ENCODE measurements at places on chromosomes 3 and 15. TPM values are rescaled to one million over a fixed set of nuclear protein-coding genes. Genes with fewer than 3 reads are reported as not detected.

- H3K27me3 ChIP-seq = no peaks in the 10 kb centered on the region
- H3K27ac ChIP-seq = no peak overlapping the region
- H3K4me1 ChIP-seq = no peaks in the 10 kb centered on the region
- no peaks in the 10 kb centered on the region for H3K36me3 ChIP-seq
- no peak for DNase-seq
Observed at GRCh38 chr15:87154761-87155160, 1075.1 kb downstream of the AGBL1 start.

DNA sequence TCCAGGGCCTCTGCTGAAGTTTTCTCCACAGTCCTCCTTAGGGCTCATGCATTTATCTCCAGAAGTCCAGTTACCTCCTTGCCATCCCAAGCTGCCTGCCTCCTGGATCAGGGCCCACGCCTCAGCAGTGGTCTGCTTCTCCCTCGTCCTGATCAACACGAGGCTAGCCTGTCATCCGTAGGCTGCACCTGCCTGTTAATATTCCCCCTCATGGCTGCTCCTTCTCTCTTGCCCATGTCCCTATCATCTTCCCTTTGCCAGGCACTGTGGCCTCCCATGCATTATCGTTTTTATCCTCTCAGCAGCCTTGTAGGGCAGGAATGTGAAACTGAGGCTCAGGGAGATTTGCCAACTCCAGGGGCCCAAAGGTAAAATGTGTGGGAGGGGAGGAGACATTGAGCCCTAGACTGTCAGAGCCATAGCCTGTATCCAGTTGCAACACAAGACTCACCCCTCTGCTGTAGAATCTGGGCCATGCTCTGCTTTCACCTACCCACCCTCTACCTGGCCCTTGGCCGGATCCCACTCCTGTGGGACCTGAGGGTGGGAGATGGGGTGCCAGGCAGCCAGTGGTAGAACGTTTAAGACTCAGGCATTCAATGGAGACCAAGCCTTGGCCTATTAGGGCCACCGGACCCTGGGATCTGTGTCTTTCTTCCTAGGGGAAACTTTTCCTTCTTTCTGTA, 4.6 kb downstream of the GRM2 start:
- no peak overlapping the region for H3K4me3 ChIP-seq
- peaks cover 11% of the 10 kb centered on the region for H3K27me3 ChIP-seq
- DNase-seq = no peak
- peaks cover 14% of the 10 kb centered on the region for H3K4me1 ChIP-seq
- no peak overlapping the region for H3K27ac ChIP-seq

DNA sequence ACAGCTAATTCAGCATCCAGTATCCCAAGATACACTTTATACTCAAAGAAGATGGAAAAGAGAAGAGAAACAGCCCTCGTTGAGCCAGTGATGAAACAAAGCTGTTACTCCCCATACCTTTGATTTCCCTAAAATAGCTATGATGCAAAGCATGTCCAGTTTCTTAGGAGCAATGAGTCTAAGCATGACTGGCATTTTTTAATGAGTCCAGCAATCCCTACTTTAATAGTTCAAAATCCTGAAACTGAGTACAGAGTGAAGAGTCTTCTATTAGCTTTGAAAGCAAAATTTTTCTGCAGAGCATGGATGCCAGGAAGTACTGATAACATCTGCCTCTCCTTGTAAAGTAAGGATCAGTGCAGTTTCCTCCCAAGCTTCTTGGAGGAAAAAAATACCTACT, 302.7 kb downstream of the IL5RA start:
- H3K4me1 ChIP-seq = no peaks in the 10 kb centered on the region
- no peak overlapping the region for H3K27ac ChIP-seq
- no peak for DNase-seq
- H3K4me3 ChIP-seq = no peak overlapping the region
- no peaks in the 10 kb centered on the region for H3K36me3 ChIP-seq

DNA sequence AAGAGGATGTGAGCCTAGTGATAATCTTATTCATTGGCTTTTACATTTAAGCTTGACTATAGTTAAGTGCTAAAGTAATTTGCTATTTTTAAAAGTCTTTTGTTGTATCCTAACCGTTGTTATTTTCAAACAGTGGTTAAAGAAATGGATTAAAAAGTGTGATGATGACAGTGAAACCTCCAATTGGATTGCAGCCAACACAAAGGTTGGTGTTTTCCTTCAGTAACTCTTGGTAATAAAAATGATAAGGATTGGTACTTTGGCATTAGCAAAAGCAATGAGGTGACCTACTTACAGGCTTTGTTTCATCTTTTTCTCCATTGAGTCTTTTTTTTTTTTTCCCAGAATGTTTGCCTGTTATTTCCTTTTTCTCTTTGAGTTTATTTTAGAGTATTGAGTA, 87.5 kb upstream of the GOLGA6B start:
- H3K27ac ChIP-seq = no peak overlapping the region
- H3K4me3 ChIP-seq = no peak overlapping the region
- peaks cover 2% of the 10 kb centered on the region for H3K36me3 ChIP-seq
- no peaks in the 10 kb centered on the region for H3K27me3 ChIP-seq
- no peaks in the 10 kb centered on the region for H3K4me1 ChIP-seq
- DNase-seq = no peak

DNA sequence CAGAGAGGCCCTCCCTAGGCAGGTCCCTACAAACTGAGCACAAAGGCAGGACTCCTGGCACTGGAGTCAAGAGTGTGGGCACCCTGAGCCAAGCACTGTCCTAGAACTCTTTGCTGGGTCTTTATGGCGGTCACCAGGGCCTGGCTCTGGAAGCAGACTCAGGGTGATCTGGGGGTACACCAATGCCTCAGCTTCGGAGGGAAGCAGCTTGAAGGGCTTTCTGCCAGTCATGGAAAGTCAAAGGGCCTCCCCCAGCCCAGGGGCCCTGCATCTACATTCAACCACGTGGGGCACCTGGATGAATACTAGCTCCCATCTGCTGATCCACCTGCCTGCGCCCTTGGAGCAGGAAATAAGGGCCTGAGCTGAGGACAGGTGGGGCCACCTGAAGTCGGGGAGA, 7.4 kb downstream of the EPB42 start:
- no peak overlapping the region for H3K27ac ChIP-seq
- no peak for DNase-seq
- no peaks in the 10 kb centered on the region for H3K36me3 ChIP-seq
- peaks cover 9% of the 10 kb centered on the region for H3K27me3 ChIP-seq
- H3K4me3 ChIP-seq = no peak overlapping the region
- no peaks in the 10 kb centered on the region for H3K4me1 ChIP-seq

DNA sequence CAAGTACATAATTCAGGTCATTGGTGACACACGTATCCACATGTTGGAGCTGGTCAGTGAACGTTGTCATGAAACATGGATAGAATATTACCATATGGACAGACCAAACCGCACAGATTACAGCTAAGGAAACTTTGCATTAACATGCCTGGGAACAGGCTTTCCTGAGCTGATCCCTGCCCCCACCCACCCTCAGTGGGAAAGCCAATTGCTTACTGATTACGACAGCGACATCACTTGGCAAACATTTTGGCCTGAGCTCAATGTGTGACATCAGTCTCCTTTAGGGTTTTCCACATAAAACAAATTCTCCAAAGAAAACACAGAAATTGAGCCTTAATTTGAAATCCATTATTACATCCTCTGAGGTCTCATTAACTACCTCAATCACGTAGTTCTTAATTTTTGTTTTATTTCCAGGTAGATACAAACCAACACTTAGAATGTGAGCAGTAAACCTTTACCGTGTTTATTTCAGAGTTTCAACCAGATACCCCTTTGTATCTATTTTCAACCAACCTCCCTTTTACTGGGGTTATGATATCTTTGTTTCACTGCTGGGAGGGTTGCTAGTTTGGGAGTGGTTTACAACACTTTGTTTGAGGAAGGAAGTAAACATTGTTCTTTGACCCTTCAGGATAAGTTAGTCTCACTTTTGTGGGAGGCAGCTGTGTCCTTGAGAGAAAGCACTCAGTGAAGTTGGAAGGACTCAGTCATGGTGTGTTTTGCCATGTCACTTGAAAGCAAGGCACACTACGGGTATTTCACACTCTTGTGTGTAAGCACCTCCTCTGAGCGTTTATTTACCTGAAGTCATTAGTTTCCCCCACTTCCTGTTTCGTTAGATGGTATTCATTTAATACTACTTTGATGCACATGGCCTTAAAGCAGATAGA, 103.1 kb downstream of the CMSS1 start:
- no peak overlapping the region for H3K27ac ChIP-seq
- peaks cover 7% of the 10 kb centered on the region for H3K36me3 ChIP-seq
- H3K27me3 ChIP-seq = no peaks in the 10 kb centered on the region
- no peak overlapping the region for H3K4me3 ChIP-seq
- DNase-seq = no peak

The CCR8 gene
- total RNA-seq = 1.7 TPM
